ENCODE measurements at places on chromosomes 1 and 21.

DNA sequence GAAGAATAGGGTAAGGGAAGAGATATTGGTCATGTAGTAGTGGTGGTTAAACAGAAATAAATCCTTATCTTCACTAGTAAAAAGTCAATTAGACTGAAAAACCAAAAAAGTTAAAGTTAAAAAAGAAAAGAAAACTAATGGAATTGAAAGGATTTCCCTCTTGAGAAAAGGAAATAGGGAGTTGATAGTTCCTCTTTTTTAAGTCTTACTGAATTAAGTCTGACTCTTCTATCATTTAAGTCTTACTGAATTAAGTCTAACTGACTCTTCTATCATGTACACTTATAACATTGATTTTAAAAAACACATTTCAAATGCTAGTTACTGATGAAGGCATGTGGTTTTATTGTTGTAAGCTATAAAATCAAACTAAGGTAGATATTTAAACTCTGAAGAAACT is 49.5 kb upstream of the TENT5C start:
- no peak for DNase-seq

GRCh38 chr1:98939471-98939870 is 65.2 kb downstream of the PLPPR5 start:
- DNase-seq, result no peak

GRCh38 chr1:234730770-234731568 is 121.0 kb upstream of the IRF2BP2 start:
- no peak for DNase-seq

- DNase-seq, result no peak
Observed at GRCh38 chr1:98651116-98651632, 10.3 kb upstream of the SNX7 start.

DNA sequence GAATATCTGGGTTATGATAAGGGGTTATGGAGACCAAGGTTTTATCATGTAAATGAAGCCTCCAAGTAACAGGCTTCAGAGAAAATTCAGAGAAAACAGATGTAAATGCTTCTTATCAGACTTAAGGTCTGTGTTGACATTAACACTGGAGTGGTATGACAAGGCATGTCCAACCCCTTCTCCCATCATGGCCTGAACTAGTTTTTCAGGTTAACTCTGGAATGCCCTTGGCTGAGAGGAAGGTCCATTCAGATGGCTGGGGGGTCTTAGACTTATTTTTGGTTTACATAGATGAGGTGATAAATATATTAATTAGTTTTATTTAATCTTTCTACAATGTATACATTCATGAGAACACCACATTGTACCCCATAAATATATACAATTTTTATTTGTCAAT is 399.6 kb downstream of the TBX15 start:
- DNase-seq, result no peak

DNA sequence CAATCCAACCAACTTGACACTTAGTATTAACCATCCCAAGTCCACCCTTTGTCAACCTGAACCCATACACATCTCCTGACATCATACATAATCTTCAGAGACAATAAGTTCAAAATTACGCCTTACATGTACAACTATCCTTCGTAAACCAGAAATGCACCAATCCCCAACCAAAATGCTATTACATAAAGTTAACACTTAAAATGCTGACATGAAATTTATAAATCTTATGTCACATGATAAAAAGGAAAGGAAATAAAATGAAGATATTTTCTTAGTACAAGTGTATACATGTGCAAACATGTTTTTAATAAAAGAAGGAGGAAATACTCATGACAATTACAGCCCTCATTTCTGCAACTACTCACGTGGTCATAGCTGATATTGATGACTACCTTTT is 95.0 kb downstream of the FCRL5 start:
- DNase-seq, result no peak

GRCh38 chr1:175373786-175374623 is 181.4 kb upstream of the KIAA0040 start:
- no peak for DNase-seq

DNA sequence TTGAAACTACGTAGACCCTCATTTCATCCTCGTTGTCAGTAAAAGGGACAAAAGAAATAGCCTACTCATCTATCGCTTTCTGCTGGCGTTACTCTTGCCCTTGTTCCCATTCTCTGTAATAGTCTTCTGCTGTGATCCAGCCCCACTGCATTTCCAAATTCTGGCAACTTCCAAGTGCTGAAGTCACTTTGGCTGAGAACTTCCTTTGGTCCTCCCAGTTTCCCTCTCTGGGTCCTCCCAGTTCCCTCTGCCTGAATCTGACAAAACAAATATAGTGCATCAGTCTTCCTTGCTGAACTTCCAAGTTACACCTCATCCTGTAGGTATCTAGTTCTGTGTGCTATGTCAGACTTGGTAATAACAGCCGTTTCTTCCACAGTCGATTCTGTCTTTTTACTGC is 47.0 kb upstream of the PLA2G4A start:
- no peak for DNase-seq

DNA sequence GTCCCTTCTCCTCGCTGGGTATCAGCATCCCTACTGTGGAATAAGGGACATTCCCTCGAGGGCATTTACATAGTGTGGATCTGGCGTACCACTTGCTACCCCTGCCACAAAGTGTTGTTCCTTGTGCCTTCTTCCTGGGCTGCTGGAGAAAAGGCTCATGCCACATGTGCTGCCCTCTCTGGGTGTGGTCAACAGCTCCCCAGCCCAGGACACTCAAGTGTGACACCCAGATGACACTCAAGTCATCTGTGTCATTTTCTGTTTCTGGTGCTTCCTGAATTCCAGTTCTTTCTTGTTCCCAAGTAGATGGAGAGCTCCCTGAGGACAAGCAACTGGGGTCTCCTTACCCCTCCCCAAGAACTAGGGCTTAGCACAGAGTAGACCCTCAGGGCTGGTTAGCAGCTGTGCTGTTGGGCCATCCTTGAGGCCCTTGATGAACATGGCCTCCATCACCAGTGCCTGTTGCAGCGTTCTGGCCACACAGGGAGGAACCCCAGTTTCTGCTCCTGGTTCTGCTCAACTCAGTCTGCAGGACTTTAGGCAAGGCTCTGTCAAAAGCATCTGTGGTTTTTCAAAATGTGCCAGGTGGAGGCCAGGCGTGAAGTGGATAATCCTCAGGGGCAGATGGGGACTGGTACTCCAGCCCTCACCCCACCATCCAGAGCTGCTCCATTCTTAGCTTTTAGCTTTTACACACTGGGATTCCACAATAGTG is 49.0 kb upstream of the CLIC4 start:
- DNase-seq, result no peak

DNA sequence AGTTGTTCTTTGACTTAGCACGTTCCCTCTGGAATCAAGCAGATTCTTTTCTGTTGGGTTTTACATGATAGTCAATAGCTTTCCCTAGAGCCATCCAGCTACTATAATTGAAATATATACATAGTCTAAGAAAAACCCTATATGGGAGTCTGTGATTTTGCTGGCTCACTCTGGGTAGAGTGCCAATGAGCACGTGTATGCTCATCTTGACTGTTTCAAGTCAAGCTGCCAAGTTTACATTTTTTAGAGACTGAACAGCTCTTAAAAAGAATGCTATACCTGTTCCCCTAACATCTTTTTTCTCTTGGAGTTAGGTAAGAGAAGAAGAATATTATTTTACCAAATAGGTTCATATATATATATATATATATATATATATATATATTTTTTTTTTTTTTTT is 182.8 kb upstream of the NRIP1 start:
- no peak for DNase-seq

DNA sequence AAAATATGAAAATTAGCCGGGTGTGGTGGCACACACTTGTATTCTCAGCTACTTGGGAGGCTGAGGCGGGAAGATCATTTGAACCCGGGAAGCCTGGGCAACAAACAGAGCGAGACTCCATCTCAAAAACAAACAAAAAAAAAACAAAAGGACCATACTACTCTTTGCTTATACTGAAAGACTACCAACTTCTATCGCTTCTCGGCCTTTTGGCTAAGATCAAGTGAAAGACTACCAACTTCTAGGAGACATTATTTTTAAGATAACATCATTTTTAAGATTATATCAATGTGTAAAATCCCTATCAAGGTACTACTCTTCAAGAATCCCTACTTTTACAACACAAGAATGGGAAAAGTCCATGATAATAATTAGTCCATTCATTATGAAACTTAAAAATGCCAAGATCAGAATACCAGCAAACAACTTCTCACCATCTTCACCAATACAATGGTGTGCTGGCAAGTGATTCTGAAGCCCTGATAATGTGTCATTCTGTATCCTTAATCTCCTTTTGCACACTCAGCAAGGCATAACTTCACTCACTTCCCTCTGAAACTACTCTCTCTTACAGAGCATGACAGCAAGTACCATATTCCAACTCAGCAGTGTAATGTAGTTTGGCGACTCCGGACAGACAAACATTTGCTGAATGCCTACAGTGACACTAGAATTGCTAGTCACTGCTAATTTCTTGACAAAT is 1.7 kb downstream of the PTP4A2 start:
- DNase-seq, result no peak
